ENCODE measurements at places on chromosomes 5 and 9. TPM values are rescaled to one million over a fixed set of nuclear protein-coding genes. Genes with fewer than 3 reads are reported as not detected.
A peak's percentile ranks its signal among the peaks of the same experiment; 100 is the strongest.

DNA sequence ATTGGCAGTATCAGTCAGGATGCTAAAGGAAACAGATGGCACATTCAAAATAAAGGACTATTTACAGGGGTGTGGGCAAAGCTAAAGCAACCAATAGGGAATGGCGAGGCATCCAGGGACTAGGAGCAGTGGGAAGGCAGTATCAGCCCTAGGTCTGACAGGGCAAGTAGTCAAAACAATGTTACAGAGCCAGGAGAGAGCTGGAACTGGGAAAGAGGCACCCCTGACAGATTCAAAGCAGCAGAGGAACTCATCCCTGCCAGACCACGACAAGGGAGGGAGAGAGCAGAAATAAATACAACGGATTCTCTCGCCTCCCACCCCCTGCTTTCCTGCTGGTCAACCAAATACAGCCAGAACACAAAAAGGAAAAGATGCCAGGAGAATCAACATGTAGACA, 371.5 kb downstream of the NR2F1-AS1 start:
- DNase-seq = no peak

ENG gene
- 322 TPM for total RNA-seq

GRCh38 chr9:93302586-93303257, 118.8 kb downstream of the WNK2 start:
- peak; percentile 73 for DNase-seq

DNA sequence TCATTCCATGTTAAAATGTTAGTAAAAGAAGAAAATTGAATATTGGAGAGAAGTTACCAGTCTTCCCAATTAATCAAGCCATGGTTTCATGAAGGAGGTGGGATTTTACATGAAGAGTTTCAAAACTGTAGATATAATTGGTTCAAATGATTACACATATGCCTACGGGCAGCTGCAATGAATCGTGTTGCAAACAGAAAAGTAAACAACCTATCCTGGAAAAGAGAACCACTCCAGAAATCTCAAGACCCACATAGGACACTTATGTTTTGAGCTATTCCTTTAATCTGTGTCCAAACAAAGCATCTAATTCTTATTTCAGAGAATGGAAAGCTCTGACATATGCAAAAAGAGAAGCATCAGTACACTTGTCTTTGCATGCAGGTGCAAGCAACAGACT, 340.2 kb downstream of the NDUFS4 start:
- DNase-seq = no peak

PCDHB4 gene
- 3.0 TPM for total RNA-seq

CFAP90 gene
- total RNA-seq = 0.93 TPM

GRCh38 chr9:77534376-77535057, 113.6 kb downstream of the GNA14 start:
- DNase-seq = no peak

HK3 gene
- 50.5 TPM for total RNA-seq

DNA sequence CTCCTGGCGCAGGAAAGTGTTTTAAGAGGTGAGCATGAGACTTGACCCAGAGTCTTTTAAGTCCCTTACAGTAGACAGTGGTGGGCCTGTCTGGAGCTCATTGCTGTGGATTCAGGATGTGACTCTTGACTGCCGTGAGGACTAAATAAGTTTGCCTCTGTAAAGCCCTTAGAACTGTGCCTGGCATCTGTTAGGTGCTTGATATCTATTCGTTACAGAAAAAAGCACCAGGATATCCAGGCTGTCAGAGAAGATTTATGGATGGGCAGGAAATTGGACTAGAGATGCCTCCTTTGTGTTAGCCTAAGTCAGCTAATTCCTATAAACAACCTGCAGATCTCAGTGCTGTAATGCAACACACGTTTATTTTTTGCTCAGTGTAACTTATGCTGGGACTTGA, 12.6 kb downstream of the ERGIC1 start:
- no peak for DNase-seq

- no peak for DNase-seq
Measured at GRCh38 chr5:115124741-115125140, 45.0 kb downstream of the TRIM36 start.

CENPK gene
- total RNA-seq = 2.3 TPM

PCDHB13 gene
- total RNA-seq = 3.2 TPM

- no peak for DNase-seq
Measured at GRCh38 chr9:21605489-21605931, 123.4 kb upstream of the IFNE start.

KIF27 gene
- 7.8 TPM for total RNA-seq

GPR151 gene
- total RNA-seq = not detected
